ENCODE measurements at places on chromosomes 1 and 21. TPM values are rescaled to one million over a fixed set of nuclear protein-coding genes. Genes with fewer than 3 reads are reported as not detected.

- no peaks in the 10 kb centered on the region for H3K27me3 ChIP-seq
- no peak overlapping the region for H3K27ac ChIP-seq
- H3K4me3 ChIP-seq = no peak overlapping the region
- H3K36me3 ChIP-seq = no peaks in the 10 kb centered on the region
These were observed 50.2 kb downstream of the RABGAP1L start for GRCh38 chr1:174209347-174210187.

- H3K27me3 ChIP-seq = no peaks in the 10 kb centered on the region
- H3K36me3 ChIP-seq = peaks cover 95% of the 10 kb centered on the region
- H3K4me1 ChIP-seq = peaks cover 6% of the 10 kb centered on the region
- H3K27ac ChIP-seq = no peak overlapping the region
- H3K4me3 ChIP-seq = no peak overlapping the region
These were observed 31.2 kb upstream of the KDM4A start for GRCh38 chr1:43618521-43619313.

DNA sequence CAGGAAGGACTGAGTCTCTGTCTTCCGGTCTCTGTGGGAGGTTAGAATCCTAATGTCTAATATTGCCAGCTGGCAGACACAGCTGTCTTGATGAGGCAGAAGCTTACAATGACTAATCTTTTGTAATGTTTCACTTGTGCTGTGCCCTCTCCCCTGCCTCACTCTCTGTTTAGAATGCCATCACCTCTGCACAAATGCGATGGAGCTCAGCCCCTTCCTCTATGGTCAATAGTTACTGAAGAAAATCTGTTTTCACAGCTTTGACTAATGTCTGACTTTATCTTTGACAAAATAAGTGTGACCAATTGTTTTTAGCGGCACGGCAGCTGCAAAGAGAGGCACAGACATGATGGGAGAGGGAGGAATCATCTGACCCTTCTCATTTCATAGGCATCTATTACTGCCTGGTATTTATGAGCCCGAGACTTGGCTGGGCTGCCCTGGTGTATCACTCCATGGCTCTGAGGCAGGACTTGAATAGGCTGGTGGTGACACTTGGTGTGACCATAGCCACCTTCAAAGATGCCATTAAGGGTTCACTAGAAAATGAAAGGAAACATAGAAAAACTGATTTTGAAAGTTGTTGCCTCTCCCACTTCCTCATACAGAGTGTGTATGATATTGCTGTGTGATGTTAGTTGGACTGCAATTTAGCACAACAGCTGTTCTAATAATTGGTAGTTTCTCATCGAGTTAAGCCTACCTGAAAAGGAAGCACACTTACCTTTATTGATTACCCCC is 163.2 kb upstream of the NBPF11 start:
- no peak overlapping the region for H3K27ac ChIP-seq
- peaks cover 50% of the 10 kb centered on the region for H3K27me3 ChIP-seq
- DNase-seq = no peak
- peaks cover 14% of the 10 kb centered on the region for H3K4me1 ChIP-seq
- no peak overlapping the region for H3K4me3 ChIP-seq

GRCh38 chr1:208892147-208892546 is 648.0 kb upstream of the PLXNA2 start:
- no peaks in the 10 kb centered on the region for H3K4me1 ChIP-seq
- no peaks in the 10 kb centered on the region for H3K27me3 ChIP-seq
- H3K27ac ChIP-seq = no peak overlapping the region
- no peaks in the 10 kb centered on the region for H3K36me3 ChIP-seq

DNA sequence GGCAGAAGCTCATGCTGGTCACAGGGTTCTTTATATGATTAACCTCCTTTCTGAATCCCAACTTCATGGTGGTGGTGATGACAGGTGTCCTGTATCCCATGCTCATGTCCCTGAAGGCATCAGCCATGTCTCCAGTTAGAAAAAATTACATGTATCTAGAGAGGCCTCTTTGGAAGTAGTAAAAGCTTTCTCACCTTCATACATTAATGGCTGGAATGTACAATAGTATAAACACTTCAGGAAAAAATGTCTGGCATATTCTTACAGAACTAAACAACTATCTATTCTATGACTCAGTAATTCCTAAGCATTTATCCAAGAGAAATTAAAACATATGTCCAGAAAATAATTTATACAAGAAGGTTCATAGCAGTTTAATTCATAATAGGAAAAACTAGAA is 34.0 kb downstream of the ADAM30 start:
- H3K36me3 ChIP-seq = no peaks in the 10 kb centered on the region
- no peaks in the 10 kb centered on the region for H3K27me3 ChIP-seq
- no peaks in the 10 kb centered on the region for H3K4me1 ChIP-seq
- no peak for DNase-seq

- no peaks in the 10 kb centered on the region for H3K4me1 ChIP-seq
- no peak overlapping the region for H3K4me3 ChIP-seq
- no peak overlapping the region for H3K27ac ChIP-seq
- H3K27me3 ChIP-seq = no peaks in the 10 kb centered on the region
- peaks cover 17% of the 10 kb centered on the region for H3K36me3 ChIP-seq
These were observed 18.2 kb downstream of the CTH start for GRCh38 chr1:70429219-70429618.

DNA sequence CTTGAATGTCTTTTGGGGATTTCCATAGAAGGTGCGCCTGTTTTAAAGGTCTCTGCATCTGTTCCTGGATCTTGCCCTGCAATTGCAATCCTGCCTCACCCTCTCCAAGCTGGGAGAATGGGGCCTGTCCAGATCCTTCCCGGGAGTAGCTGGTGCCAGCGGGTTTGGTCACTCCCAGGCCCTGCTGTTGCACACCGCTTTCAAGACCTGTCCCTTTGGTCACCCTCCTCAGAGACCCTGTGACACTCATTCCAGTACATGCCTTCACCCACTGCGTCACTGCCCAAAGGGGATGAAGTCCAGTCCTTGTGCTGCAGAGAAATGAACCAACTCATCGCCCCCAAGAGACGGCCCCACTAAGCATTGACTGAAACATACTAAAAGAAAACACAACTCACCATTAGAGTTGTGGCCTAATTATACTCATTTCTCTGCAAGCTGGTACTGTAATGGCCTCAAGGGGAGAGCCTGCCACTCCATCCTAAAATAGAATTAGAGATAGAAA is 1.9 kb upstream of the IRF2BP2 start:
- DNase-seq = no peak
- peaks cover 36% of the 10 kb centered on the region for H3K4me1 ChIP-seq
- no peaks in the 10 kb centered on the region for H3K27me3 ChIP-seq
- H3K4me3 ChIP-seq = peak overlapping the region; percentile 5
- H3K27ac ChIP-seq = peak overlapping the region; percentile 100

DNA sequence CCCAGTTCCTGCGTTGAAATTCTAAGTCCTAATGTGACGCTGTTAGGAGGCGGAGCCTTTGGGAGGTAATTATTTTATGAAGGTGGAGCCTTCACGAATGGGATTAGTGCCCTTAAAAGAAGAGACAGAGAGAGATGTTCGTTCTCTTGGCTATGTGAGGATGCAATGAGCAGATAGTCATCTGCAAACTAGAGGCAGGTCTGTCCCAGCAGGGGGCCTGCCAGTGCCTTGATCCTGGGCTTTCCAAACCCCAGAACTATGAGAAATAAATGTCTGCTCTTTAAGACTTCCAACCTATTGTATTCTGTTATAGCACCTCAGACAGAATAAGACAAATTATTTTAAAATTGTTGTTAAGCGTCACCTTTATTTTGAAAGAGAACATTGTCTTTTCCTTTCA is 123.1 kb upstream of the KCNJ6 start:
- H3K4me1 ChIP-seq = no peaks in the 10 kb centered on the region
- no peaks in the 10 kb centered on the region for H3K36me3 ChIP-seq
- DNase-seq = no peak

- H3K36me3 ChIP-seq = no peaks in the 10 kb centered on the region
- no peak overlapping the region for H3K27ac ChIP-seq
- H3K4me3 ChIP-seq = no peak overlapping the region
- H3K4me1 ChIP-seq = peaks cover under 1% of the 10 kb centered on the region
These were observed 6.7 kb downstream of the GADD45A start for GRCh38 chr1:67691712-67692111.

- H3K4me1 ChIP-seq = peaks cover 27% of the 10 kb centered on the region
- no peak overlapping the region for H3K27ac ChIP-seq
- DNase-seq = no peak
- H3K4me3 ChIP-seq = no peak overlapping the region
These were observed 56.0 kb upstream of the TRAPPC10 start for GRCh38 chr21:43956019-43956669.

DNA sequence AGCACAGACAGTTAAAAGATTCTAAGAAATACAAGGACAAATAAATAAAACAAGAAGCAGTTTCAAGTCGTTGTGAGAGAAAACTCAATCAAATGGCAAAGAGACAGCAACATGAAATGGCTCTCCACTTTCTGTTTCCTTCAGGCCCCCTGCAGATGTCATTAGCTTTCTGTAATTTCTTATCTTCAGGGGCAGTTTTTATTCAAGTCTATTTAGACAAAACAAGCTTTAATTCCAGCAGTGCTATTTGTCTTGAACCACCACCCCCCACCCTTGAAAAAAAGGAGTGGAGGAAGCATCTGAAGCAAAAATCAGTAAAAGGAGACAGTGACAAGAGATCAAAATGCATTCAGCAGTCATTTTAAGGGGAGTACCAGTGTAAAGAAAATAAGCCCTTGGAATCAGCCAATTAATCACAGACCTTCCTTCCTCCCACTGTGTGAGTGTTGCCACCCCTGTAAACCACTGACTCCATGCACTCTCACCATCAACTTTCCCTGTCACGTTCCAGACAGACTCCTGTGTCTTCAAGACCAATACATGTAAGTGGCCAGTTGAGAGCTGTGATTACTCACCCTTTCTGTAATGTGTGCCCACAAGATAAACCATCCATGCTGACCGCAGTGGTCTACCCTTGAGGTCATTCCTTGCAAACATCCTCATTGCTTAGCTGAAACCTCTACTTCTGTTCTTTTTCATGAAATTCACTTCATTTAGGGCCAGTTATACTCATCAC is 136.1 kb upstream of the HOOK1 start:
- DNase-seq = no peak
- H3K4me1 ChIP-seq = peaks cover 4% of the 10 kb centered on the region
- no peaks in the 10 kb centered on the region for H3K36me3 ChIP-seq
- no peaks in the 10 kb centered on the region for H3K27me3 ChIP-seq

- no peaks in the 10 kb centered on the region for H3K36me3 ChIP-seq
- peaks cover 13% of the 10 kb centered on the region for H3K4me1 ChIP-seq
- H3K4me3 ChIP-seq = peak within 1 kb of the TSS; percentile 77
- no peaks in the 10 kb centered on the region for H3K27me3 ChIP-seq
- DNase-seq = peak; percentile 66
These were observed at the start of gene SMYD2 for GRCh38 chr1:214281021-214281719. SMYD2 (plus strand) TSS chr1:214281159; CDS start chr1:214281255, 96 bp downstream.

DNA sequence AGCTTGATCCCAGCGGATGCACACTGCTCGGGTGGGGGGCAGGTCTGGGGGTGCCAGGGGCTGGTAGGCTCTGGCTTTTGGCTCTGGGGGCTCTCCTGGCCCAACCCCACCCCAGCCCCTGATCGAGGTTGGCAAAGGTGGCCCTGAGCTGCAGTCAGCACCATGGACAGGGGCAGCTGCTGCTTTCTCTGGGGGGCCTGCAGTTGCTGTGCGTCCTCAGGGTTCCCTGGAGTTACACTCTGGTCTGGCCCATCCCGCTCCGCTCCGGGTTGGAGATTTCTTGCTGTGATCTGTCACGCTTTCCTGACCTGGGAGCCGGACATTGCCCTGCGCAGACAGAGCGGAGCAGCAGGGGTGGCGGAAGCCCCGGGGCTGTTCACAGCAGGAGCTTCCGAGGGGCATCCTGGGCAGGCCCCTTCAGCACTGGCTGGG is 8.0 kb upstream of the PLCH2 start:
- H3K27me3 ChIP-seq = peaks cover 5% of the 10 kb centered on the region
- peaks cover 21% of the 10 kb centered on the region for H3K36me3 ChIP-seq
- DNase-seq = no peak
- H3K27ac ChIP-seq = no peak overlapping the region
- peaks cover 87% of the 10 kb centered on the region for H3K4me1 ChIP-seq

DNA sequence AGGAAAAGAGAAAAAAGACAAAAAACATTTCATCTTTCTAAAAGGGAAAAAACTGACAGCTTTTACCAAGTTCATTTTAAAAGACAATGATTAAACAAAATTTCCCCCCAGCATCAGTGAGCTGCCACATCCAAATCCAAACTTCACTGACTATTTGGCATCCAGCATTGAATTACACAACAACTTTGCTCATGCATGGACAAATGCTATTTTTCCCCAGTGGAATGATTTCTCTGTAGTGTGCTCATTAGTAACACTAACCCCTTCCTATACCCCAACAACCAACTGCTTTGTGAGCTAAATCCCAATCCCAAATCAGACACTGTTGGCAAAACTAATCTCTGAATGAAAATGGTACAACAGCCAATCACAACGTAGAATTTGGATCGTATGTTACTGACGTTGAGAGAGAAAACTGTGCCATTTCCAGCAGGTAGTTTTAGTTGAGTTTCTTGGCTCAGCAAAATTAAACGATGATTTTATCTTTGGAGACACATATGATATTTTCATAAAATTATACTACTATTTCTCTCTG is 37.9 kb downstream of the PIK3R3 start:
- H3K4me1 ChIP-seq = peaks cover 2% of the 10 kb centered on the region
- DNase-seq = no peak
- H3K36me3 ChIP-seq = no peaks in the 10 kb centered on the region
- H3K4me3 ChIP-seq = no peak overlapping the region
- no peak overlapping the region for H3K27ac ChIP-seq

DNA sequence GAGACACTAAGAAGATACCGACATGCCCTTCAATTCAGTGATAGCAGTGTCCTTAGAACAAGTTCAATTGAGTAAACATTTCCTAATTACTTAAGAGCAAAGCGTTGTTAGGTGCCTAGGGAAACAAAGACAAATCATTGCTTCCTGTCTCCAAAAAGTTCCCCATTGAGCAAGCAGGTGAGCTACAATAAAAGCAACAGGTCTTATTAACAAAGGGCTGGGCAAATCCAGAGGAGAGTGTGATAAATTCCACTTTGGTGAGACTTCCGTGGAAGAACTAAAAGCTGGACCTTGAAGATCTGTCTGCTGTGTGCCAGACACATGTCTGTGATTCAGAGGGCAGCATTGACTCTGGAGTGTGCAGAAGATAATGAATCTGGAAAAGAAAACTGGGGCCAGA is 1.9 kb upstream of the TUT4 start:
- no peaks in the 10 kb centered on the region for H3K36me3 ChIP-seq
- DNase-seq = no peak
- peak overlapping the region; percentile 95 for H3K27ac ChIP-seq
- H3K4me1 ChIP-seq = no peaks in the 10 kb centered on the region

The FOXD3 gene
- total RNA-seq = 5.1 TPM

The CCDC30 gene
- total RNA-seq = 12.0 TPM

The TFF1 gene
- not detected for total RNA-seq

The ADAMTS5 gene
- total RNA-seq = 9.8 TPM

The PLPPR5 gene
- 17.2 TPM for total RNA-seq

The KPRP gene
- total RNA-seq = not detected

The LEMD1 gene
- 2.4 TPM for total RNA-seq

The LCE1B gene
- total RNA-seq = not detected

The SRP9 gene
- total RNA-seq = 374 TPM

The MATN1 gene
- 0.79 TPM for total RNA-seq

The F3 gene
- total RNA-seq = 71.5 TPM

The OR6N1 gene
- total RNA-seq = not detected

The FAM131C gene
- 2.8 TPM for total RNA-seq

The KRTAP13-2 gene
- not detected for total RNA-seq

Measured in spinal cord (tissue), 10 donors.